ENCODE measurements at places on chromosomes 6 and 20. TPM values are rescaled to one million over a fixed set of nuclear protein-coding genes. Genes with fewer than 3 reads are reported as not detected.

COL10A1 gene
- total RNA-seq = not detected

EYA4 gene
- total RNA-seq = not detected

MLIP gene
- not detected for total RNA-seq

VWA7 gene
- 0.68 TPM for total RNA-seq

ZNF831 gene
- 12.7 TPM for total RNA-seq
